Cerebellar nuclear complex (tissue), 1 donor: ENCODE measurements at places on chromosomes 13 and 19.

- DNase-seq, result no peak
Measured at GRCh38 chr13:37690361-37690760, 91.8 kb upstream of the POSTN start.

- no peak for DNase-seq
Measured at GRCh38 chr19:10190026-10190425, 4.7 kb downstream of the DNMT1 start.

GRCh38 chr19:46081928-46082727 lies 41.3 kb upstream of the IGFL4 start:
- DNase-seq, result no peak

- DNase-seq, result no peak
Measured at GRCh38 chr19:7971553-7972520, 28.4 kb upstream of the TIMM44 start.

DNA sequence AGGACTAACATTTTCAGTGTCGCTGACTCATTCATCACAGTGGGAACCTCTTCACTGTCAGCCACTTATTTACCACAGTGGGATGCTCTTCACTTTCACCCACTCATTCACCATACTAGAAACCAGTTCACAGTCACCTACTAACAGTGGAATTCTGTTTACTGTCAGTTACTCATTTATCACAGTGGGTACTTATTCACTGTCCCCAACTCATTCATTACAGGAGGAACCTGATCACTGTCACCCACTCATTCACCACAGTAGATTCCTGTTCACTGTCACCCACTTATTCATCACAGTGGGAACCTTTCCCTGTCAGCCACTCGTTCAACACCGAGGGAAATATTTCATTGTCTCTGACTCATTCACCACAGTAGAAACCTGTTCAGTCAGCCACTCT lies 10.1 kb upstream of the ZNF85 start:
- no peak for DNase-seq

- DNase-seq, result no peak
Measured at GRCh38 chr19:3372413-3372812, 6.0 kb downstream of the NFIC start.

GRCh38 chr19:17402982-17403855 lies 2.2 kb downstream of the BST2 start:
- DNase-seq, result no peak

DNA sequence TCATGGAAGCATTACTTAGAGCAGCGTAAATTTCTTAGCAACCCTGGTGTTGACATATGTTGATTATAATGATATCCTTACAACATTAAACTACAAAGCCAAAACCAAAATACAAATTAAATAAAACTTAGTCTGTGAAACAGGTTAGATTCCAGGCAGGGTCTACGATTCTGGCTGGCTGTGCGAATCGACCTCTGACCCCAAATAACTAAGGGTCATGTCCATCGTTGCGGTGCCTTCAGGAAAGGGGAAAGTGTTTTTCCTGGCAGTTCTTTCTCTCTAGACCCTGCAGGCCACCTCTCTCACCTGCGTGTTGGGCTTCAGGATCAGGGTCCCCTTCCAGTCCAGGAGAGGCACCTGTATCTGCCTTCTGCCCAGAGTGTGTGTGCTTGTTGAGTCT lies 66.2 kb downstream of the ATP11A start:
- no peak for DNase-seq

GRCh38 chr19:29535214-29535831 lies 9.5 kb downstream of the VSTM2B start:
- DNase-seq, result no peak

DNA sequence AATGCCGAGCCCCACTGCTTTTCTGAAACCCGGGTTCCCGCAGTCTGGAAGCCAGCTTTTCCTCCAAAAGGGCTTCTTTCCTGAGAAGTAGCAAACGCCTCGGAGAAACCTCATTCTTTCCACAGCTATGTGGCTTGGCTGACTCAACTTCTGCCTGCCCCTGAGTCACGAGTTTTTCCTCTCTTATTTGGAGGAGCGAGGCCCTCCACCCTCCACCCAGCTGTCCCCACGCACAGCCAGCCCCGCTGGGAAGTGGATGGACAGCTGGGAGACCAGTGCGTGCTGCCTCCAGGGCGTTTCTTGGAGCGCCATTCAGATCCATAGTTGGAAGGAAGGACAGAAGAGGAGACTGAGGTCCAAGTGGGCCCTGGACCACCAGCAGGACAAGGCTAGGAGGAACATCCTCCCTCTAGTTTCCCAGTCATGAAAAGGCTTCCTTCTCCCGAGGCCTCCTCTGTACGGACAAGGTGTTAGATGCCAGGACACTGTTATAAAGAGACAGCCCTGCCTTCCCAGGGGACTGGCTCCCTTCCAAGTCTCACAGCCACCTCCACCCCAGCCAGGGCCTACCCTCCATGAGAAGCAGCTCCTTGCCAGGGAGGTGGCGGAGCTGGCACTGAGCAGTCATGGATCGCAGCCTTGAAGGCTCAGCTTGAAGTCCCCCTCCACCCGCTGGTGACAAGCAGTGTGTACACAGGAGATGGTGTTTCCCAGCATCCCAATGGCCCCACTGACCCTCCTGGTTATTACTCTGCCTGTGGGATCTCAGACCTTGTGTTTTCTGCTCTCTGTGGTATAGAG lies 2.5 kb upstream of the PLEKHF1 start:
- DNase-seq, result no peak

DNA sequence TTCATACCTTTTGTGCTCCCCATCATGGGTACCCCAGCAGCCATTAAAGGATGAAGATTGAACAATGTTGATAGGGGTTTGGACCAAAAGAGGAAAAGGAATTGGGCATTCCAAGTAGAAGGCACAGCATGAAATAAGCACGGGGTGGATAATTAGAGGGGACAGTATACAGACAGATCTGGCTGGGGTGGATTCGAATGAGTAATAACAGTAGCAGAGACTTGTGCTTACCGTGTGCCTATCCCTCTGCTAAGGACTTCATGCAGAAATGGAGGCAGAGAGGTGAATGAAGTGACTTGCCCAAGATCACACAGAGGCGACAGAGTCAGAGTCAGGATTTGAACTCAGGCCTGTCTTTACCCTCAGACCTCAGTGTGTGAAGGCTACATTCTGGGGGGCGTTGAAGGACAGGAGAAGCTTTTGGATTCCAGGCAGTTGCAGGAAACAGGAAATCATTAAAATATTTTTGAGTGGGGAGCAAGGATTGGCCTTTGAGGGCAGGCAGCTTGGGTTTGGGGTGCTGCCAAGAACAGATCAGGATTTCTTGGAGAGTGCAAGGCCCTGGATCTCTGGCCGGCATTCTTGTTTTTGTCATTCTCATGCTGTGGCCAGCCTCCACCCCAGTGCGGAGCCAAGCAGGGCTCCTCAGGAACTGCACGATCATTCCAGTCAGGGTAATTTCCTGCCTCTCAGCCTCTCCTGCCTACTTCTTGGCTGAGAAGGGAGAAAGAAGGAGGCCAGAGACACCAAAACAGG lies 18.7 kb downstream of the PAF1 start:
- no peak for DNase-seq
